ENCODE measurements at places on chromosomes 3 and 15. TPM values are rescaled to one million over a fixed set of nuclear protein-coding genes. Genes with fewer than 3 reads are reported as not detected.

DNA sequence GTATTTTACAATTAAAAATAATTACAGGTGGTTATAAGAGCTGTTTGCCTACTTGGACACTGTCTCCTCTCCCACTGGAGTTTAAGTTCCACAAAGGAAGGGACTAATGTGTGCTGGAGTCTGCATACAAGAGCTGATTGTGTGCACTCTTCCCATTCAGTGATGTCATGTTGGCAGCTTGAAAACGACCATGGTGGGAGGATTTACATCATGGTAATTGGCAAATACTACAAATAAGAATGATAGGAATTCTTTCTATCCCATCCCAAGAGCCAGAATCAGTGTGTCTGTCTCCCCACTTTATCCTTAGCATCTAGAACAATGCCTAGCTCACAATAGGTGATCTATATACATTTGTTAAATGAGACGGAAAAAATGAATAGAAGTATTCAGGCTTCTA is 14.1 kb downstream of the ITGA11 start:
- no peak overlapping the region for H3K4me3 ChIP-seq
- peaks cover 3% of the 10 kb centered on the region for H3K4me1 ChIP-seq
- no peak overlapping the region for H3K27ac ChIP-seq
- H3K36me3 ChIP-seq, result no peaks in the 10 kb centered on the region
- DNase-seq, result no peak

Gene CCDC66
- total RNA-seq, result 58.9 TPM

DNA sequence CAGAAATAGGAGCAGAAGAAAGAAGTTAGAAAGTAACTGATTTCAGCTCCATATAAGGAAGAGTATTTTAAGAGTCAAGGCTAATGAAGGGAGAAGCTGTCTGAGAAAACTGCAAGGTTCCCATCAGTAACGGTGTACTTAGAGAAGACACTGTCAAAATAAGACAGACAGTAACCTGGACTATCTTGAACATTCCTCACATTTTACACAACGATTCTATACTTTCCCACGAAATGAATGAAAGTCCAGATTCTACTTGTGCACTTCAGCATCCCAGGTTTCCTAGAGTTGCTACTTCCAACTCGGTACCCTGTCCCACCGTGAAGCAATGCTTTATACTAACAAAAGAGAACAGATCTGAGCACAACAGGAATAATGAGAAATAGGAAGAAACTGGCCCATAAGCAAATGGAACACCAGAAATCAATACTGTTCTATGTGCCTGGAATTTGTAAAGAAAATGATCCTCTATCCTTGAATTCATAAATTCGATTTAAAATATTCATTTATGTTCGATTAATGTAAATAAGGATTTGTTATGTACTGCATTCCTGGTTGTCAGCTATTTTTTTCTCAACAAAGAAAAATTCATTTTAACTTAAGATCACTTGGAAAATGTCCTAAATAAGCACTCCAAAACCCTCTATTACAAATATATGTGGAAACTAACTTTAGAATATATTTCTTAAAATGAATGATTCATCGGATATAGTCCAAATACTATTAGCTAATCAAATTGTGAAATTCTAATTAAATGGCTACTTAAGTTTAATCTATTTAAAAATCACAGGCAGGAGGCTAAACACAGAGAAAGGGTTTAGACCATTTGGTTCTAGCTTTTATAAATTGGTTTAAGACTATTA is 1.5 kb downstream of the C3orf70 start:
- peaks cover 4% of the 10 kb centered on the region for H3K4me1 ChIP-seq
- H3K36me3 ChIP-seq, result no peaks in the 10 kb centered on the region
- no peak overlapping the region for H3K4me3 ChIP-seq
- no peak for DNase-seq
- H3K27me3 ChIP-seq, result peaks cover 37% of the 10 kb centered on the region
- no peak overlapping the region for H3K27ac ChIP-seq

Gene CCDC39
- not detected for total RNA-seq

Gene SLC27A2
- total RNA-seq, result 8.8 TPM
